ENCODE measurements at places on chromosomes 1 and 21. TPM values are rescaled to one million over a fixed set of nuclear protein-coding genes. Genes with fewer than 3 reads are reported as not detected.

DNA sequence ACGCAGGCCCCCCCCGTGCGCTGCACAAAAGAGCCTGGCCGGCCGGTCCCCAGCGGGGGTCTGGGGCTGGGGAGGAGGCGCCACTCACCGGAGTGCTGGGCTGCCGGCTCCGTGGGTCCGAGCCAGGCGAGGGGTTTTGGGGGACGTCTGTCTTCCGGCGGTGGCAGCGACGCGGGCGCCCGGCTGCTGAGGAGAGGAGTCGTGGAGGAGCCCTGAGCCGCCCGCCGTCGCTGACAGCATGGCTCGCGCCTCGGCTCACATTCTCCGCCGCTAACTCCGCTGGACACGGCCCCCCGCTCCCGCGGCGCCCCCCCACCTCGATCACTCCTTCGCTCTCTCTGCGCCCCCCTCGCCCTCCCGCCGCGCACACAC is 649 bp downstream of the AHDC1 start:
- no peaks in the 10 kb centered on the region for H3K36me3 ChIP-seq
- peak overlapping the region; percentile 77 for H3K4me3 ChIP-seq
- H3K27me3 ChIP-seq: no peaks in the 10 kb centered on the region
- peak overlapping the region; percentile 88 for H3K27ac ChIP-seq
- no peak for DNase-seq
- peaks cover 44% of the 10 kb centered on the region for H3K4me1 ChIP-seq

The ETV3L gene
- not detected for total RNA-seq

DNA sequence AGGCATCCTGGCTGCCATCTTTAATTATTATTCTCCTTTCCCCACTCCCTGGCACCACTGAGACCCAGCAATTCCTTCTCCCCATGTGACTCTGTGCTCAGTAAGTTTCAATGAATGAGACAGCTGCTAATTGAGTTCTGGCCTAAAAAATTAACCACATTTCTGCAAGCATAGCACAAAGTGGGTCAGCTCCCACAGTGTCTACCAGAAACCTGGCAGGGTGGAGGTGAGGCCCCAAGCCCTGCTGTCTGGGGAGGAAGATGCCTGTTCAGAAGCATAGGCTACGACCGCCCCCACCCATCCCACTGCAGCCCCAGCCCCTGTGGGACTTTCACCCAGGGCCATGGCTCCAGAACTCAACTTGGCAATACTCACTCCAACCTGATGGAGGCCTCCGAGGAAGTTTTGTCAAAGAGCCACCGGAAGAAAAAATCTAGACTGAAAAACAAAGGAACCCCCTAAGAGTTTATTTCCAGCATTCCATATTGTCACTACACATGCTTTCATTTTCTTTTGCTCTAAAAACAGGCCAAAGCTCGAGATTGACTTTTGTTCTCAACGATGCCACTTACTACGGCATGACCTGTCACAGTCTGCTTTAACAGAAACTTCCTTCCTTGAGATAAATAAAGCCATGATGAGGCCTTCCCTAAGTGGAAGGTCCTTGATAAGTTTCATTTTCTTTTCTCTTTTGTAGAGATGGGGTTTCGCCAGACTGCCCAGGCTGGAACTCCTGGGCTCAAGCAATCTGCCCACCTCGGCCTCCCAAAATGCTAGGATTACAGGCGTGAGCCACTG is 26.5 kb downstream of the TMEM63A start:
- no peak for DNase-seq
- H3K27me3 ChIP-seq: no peaks in the 10 kb centered on the region
- H3K36me3 ChIP-seq: no peaks in the 10 kb centered on the region
- H3K27ac ChIP-seq: no peak overlapping the region

- H3K4me1 ChIP-seq: peaks cover 3% of the 10 kb centered on the region
- H3K36me3 ChIP-seq: no peaks in the 10 kb centered on the region
- H3K27ac ChIP-seq: peak overlapping the region; percentile 26
Measured at GRCh38 chr21:36210779-36211659, 54.4 kb downstream of the DOP1B start.

The TXNDC12 gene
- 54.8 TPM for total RNA-seq

The BPNT1 gene
- total RNA-seq: 24.1 TPM

DNA sequence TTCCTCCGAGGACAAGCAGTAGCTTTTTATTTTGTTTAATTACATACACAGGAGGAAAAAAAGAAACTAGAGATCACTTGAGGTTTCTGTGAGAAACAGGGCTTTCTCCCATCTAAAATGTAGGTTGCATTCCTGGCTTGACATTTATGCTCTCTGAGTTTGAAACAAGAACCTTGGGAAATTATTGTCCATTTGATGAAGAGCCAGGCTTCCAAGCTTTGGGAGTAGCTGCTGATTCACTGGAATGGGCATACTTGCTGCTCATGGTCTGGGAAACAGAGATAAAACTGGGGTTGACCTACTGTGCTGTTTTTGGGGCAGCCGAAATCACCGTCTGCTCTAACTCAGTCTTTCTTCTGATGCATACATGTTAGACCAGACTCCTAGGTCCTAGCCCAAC is 165.4 kb downstream of the MIS18A start:
- DNase-seq: no peak
- H3K4me3 ChIP-seq: no peak overlapping the region
- H3K4me1 ChIP-seq: no peaks in the 10 kb centered on the region
- no peaks in the 10 kb centered on the region for H3K36me3 ChIP-seq
- H3K27me3 ChIP-seq: no peaks in the 10 kb centered on the region

The VANGL1 gene
- total RNA-seq: 12.0 TPM

DNA sequence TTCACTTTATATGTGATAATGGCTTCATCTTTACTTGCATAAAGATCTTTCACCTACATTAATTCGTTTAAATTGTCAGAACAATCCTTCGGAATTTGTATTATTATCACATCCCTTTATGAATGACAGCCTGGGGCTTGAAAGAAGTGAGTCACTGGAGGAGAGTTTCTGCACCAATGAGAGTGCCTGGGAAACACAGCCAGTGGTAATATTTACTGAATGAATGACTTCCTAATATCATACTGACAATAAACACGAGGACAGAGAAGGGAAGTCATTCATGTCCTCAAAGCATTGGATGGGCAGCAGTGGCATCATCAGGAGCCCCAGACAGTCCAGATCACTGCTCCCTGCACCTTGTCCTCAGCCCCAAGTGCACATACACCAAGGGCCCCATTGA is 40.7 kb upstream of the PDE4B start:
- no peaks in the 10 kb centered on the region for H3K36me3 ChIP-seq
- H3K4me3 ChIP-seq: no peak overlapping the region
- no peaks in the 10 kb centered on the region for H3K27me3 ChIP-seq
- DNase-seq: no peak

The FMO2 gene
- total RNA-seq: 0.72 TPM

The ASTN1 gene
- total RNA-seq: 50.8 TPM

GRCh38 chr1:27336756-27337155 is 5.1 kb upstream of the SYTL1 start:
- no peaks in the 10 kb centered on the region for H3K27me3 ChIP-seq
- H3K4me1 ChIP-seq: peaks cover 5% of the 10 kb centered on the region
- peaks cover 48% of the 10 kb centered on the region for H3K36me3 ChIP-seq
- H3K27ac ChIP-seq: no peak overlapping the region

The ADAM30 gene
- not detected for total RNA-seq

DNA sequence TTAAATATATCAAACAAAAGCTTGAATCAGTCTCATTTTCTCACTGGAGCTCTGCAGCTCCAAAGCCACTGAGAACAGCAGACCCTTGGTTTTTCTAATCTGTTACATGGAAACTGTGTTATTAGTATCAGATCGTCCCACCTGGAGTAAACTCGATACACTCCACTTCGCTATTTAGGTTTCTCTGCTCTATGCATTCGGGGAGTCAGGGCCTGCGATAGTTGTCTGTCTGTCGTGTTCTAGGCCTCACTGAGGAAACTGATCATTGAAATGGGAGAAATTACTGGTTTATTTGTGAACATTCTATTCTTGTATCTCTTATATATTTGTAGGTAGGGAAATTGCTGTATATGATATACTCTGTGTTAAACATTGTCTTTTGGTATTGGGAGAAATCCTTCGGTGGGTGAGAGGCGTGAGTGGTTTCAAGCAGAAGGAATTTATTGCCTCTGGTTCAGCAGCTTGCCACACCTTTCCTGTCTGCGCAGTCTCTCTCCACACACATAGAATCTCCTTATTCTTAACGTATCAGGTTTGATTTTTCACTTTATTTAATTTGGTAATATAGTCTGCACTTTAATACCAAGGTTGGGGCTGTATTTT is 8.5 kb downstream of the PRDM2 start:
- no peaks in the 10 kb centered on the region for H3K27me3 ChIP-seq
- peaks cover 42% of the 10 kb centered on the region for H3K4me1 ChIP-seq
- DNase-seq: no peak
- H3K4me3 ChIP-seq: no peak overlapping the region
- H3K36me3 ChIP-seq: no peaks in the 10 kb centered on the region
- H3K27ac ChIP-seq: no peak overlapping the region

DNA sequence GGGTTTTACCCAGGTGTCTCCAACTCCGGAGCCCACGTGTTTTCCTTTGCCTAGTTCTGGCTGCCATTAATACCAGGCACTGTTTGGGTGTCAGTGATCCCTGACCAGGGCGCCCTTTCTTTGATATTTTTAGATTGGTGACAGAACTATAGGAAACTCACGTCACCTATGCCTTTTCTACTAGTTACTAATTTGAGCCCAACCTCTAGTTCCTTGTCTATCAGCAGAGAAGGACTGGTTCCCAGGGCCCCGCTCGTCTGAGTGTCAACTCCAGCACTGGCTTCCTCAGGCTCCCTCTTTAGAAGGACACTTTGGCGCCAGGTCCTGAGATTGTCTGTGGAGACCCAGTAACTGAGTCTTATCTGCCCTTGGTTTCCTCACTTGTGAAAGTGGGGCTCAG is 9.4 kb downstream of the MFN2 start:
- no peak overlapping the region for H3K4me3 ChIP-seq
- no peaks in the 10 kb centered on the region for H3K36me3 ChIP-seq
- DNase-seq: no peak
- H3K4me1 ChIP-seq: no peaks in the 10 kb centered on the region
- no peak overlapping the region for H3K27ac ChIP-seq
- no peaks in the 10 kb centered on the region for H3K27me3 ChIP-seq

The CD101 gene
- total RNA-seq: 0.55 TPM

DNA sequence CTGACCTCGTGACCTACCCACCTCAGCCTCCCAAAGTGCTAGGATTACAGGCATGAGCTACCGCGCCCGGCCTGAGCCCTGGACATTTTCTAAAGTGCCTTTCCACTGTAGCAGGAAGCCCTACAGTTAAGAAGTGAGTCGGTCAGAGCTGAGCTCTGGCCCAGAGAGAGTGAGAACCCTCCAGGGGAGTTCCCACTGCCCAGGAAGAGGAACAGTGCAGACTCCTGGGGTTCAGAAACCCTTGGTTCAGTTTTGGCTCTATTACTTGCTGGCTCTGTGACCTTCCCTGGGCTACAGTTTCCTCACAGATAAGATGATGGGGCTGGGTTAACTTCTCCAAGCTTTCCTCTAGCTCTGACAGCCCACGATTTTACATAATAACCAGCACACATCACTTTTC is 20.9 kb downstream of the SLC9A1 start:
- peaks cover 37% of the 10 kb centered on the region for H3K4me1 ChIP-seq
- no peak overlapping the region for H3K4me3 ChIP-seq
- no peak overlapping the region for H3K27ac ChIP-seq
- no peaks in the 10 kb centered on the region for H3K36me3 ChIP-seq
- no peaks in the 10 kb centered on the region for H3K27me3 ChIP-seq
- no peak for DNase-seq

DNA sequence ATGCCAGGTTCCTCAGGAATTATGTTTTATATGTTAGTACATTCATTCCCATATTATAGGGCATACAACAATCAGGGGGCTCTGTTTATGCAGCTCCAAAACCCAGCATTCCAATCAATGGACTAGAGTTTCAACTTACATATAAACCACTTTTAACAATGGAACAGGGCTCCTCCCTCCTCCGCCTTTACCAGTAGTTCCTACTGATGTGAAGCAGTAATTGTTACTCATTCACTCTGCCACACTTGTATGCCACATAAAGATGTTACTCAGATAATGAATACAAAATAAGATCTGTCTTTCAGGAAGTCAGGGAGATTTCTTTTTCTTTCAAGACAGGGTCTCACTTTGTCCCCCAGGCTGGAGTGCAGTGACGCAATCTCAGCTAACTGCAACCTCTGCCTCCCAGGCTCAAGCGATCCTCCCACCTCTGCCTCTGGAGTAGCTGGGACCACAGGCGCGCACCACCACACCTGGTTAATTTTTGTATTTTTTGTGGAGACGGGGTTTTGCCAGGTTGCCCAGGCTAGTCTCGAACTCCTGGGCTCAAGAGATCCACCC is 17.1 kb downstream of the ZNF281 start:
- DNase-seq: no peak
- H3K4me3 ChIP-seq: no peak overlapping the region
- no peaks in the 10 kb centered on the region for H3K4me1 ChIP-seq
- no peak overlapping the region for H3K27ac ChIP-seq
- H3K27me3 ChIP-seq: no peaks in the 10 kb centered on the region

All from adrenal gland (tissue), 19 donors.